ENCODE measurements at places on chromosomes 16 and 17. TPM values are rescaled to one million over a fixed set of nuclear protein-coding genes. Genes with fewer than 3 reads are reported as not detected.

The PPM1E gene
- total RNA-seq: not detected

The PIMREG gene
- 22.0 TPM for total RNA-seq

The CES1 gene
- 2.6 TPM for total RNA-seq

The KCNH6 gene
- total RNA-seq: not detected

The ASPA gene
- total RNA-seq: 1.1 TPM

The CLEC19A gene
- not detected for total RNA-seq

The RHBDL1 gene
- total RNA-seq: 1.8 TPM

The TP53TG3C gene
- total RNA-seq: under 0.01 TPM

The LITAFD gene
- total RNA-seq: not detected

The LYRM1 gene
- 55.7 TPM for total RNA-seq

The GNG13 gene
- not detected for total RNA-seq

The SPOP gene
- 36.7 TPM for total RNA-seq

The WFIKKN2 gene
- total RNA-seq: not detected

The TP53TG3 gene
- total RNA-seq: not detected

The KIF2B gene
- total RNA-seq: not detected

The SRCAP gene
- 19.4 TPM for total RNA-seq

The NECAB2 gene
- not detected for total RNA-seq

The ACSM2A gene
- total RNA-seq: not detected

The SMIM22 gene
- not detected for total RNA-seq

The CTRB2 gene
- not detected for total RNA-seq

The ABCC11 gene
- total RNA-seq: under 0.01 TPM

The PRAC2 gene
- total RNA-seq: not detected

The PCGF2 gene
- 4.4 TPM for total RNA-seq
